ENCODE measurements at places on chromosomes 3 and 15.

- no peak for DNase-seq
These were observed 66.8 kb upstream of the PCSK6 start for GRCh38 chr15:101556273-101556672.

DNA sequence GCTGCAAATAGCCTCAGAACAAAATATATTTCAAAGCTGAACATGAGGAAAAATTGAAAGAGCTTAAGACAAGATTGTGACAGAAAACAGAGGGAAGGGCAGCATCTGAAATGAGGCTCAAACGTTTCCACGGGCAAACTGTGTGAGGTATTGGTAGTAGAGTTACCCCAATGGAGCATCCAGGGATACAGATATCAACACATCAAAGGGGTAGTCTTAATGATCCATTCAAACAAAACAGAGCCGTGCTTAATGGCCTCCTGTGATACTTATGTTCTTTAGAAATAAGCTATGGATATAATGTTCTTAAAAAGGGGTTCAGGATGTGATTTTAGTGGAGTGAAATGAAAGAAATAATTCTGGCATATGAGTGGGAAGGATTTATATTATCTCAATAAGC, 430.3 kb upstream of the PDZRN3 start:
- no peak for DNase-seq

GRCh38 chr15:76384409-76384808, 47.8 kb downstream of the ISL2 start:
- no peak for DNase-seq

GRCh38 chr3:141085343-141086070, 34.4 kb downstream of the SPSB4 start:
- DNase-seq = no peak
